ENCODE measurements at places on chromosomes 4 and X. TPM values are rescaled to one million over a fixed set of nuclear protein-coding genes. Genes with fewer than 3 reads are reported as not detected.

- H3K4me3 ChIP-seq: no peak overlapping the region
- H3K4me1 ChIP-seq: no peaks in the 10 kb centered on the region
- no peaks in the 10 kb centered on the region for H3K27me3 ChIP-seq
- H3K36me3 ChIP-seq: no peaks in the 10 kb centered on the region
- no peak overlapping the region for H3K27ac ChIP-seq
These were observed 129.6 kb upstream of the MED14 start for GRCh38 chrX:40864972-40865371.

GRCh38 chr4:108149588-108150380, 18.9 kb downstream of the LEF1 start:
- H3K27me3 ChIP-seq: no peaks in the 10 kb centered on the region
- H3K36me3 ChIP-seq: peaks cover 9% of the 10 kb centered on the region
- H3K4me1 ChIP-seq: peaks cover 88% of the 10 kb centered on the region

- no peak overlapping the region for H3K4me3 ChIP-seq
- H3K27me3 ChIP-seq: no peaks in the 10 kb centered on the region
- no peak overlapping the region for H3K27ac ChIP-seq
- no peaks in the 10 kb centered on the region for H3K4me1 ChIP-seq
- no peaks in the 10 kb centered on the region for H3K36me3 ChIP-seq
These were observed 470.6 kb upstream of the GALNTL6 start for GRCh38 chr4:171342646-171343045.

DNA sequence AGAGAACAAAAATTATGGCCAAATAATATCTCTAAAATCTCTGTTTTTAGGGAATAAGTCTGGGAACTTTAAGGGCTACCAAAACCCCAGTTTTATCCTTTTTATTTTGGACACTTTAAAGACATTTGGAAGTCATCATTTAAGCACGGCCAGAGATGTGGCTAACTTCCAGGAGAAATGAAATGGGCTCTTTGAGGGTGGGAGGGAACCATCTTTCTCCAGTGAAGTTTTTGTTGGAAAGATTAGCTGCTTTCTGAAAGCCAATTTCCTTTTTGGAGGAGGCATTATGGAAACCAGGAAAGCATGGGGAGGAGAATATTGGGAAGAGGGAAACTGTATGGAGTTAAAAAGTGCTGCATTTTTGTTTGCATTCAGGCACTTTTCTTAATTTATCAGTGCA, 4.8 kb downstream of the VSIG1 start:
- no peak for DNase-seq
- H3K27ac ChIP-seq: no peak overlapping the region
- no peak overlapping the region for H3K4me3 ChIP-seq

GRCh38 chr4:134189480-134189879, 12.1 kb downstream of the PABPC4L start:
- H3K4me3 ChIP-seq: no peak overlapping the region
- H3K27ac ChIP-seq: no peak overlapping the region
- DNase-seq: no peak
- no peaks in the 10 kb centered on the region for H3K27me3 ChIP-seq
- no peaks in the 10 kb centered on the region for H3K36me3 ChIP-seq

GRCh38 chrX:73647212-73647611, 84.2 kb downstream of the CHIC1 start:
- no peaks in the 10 kb centered on the region for H3K27me3 ChIP-seq
- no peak overlapping the region for H3K4me3 ChIP-seq
- no peaks in the 10 kb centered on the region for H3K36me3 ChIP-seq
- H3K4me1 ChIP-seq: no peaks in the 10 kb centered on the region
- no peak for DNase-seq

- no peaks in the 10 kb centered on the region for H3K27me3 ChIP-seq
- no peak for DNase-seq
- no peaks in the 10 kb centered on the region for H3K36me3 ChIP-seq
- H3K4me1 ChIP-seq: no peaks in the 10 kb centered on the region
These were observed 3.3 kb downstream of the RBM47 start for GRCh38 chr4:40626183-40626990.

Gene SLC26A1
- total RNA-seq: not detected
